NB4 (cell line): ENCODE measurements at places on chromosomes 4 and X.

DNA sequence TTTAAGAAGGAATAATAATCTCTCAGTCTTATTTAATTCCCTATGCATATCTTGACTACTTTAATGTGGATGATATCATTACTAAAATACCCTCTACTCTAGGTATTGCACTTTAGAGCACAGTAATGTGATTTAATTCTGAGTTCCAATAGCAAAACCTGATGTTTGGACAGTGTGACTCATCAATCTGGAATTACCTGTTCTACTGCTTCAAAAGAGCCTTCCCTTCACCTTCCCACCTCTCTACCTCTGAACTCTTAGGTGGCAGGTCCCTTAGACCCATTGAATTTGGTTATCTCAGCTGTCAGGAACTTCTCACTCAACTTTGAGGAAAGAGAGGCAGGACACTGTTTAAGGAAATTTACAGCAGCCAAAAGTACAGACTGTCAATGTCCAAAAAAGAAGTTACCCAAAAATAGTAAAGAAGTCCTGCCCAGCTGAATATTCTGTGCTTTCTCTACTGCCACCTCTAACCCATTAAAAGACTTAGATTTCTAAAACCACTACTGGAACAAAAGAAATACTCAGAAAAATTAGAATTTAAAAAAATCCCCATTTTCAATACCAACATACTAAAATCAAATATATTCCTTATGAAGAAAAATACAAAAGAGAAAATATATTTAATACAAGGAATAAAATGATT lies 123.1 kb upstream of the GPM6A start:
- no peak for DNase-seq

DNA sequence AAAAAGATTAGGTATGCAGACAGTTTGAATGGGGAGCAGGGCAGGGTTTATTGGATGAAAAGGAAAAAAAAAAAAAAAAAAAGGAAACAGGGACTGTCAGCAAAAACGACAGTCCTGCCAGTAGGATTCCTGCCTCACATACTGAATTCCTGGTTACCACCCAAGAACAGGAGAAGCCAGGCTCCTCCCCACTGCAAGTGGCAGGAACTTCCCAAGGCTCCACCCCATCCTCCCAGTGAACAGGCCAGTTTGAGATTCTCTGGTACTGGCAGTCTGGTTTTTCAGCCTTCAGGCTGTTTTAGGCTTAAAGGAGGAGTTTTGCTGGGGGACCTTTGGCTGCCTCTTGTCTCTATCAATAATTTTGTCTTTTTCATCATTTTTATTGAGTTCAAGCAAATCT lies 360.0 kb upstream of the CXorf51A start:
- DNase-seq, result no peak

DNA sequence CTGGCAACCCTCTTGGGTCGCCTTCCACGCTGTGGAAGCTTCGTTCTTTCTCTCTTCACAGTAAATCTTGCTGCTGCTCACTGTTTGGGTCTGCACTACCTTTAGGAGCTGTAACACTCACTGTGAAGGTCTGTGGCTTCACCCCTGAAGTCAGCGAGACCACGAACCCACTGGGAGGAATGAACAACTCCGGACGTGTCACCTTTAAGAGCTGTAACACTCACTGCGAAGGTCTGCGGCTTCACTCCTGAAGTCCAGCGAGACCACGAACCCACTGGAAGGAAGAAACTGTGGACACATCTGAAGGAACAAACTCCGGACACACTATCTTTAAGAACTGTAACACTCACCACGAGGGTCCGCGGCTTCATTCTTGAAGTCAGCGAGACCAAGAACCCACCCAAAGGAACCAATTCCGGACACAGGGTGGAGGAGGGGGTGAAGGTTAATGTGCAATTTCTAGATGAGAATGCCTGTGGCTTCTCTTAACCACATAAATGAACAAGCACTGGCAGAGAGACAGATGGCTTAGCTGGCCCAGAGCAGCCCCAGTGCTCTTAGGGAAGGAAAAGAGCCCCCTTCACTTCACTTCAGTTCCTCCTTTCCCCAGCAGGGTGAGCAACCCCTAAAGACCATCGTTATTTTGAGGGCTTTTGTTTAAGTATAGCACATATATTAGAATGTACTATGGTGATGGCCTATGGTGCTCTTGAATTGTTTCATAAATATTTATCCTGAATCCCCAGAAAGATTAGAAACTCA lies 73.0 kb downstream of the LUZP4 start:
- DNase-seq, result peak; percentile 12

- no peak for DNase-seq
Measured at GRCh38 chr4:110164856-110165255, 33.6 kb downstream of the ELOVL6 start.

GRCh38 chr4:108003982-108004515 lies 14.4 kb downstream of the HADH start:
- no peak for DNase-seq

GRCh38 chrX:13661735-13662288 lies 8.9 kb downstream of the TCEANC start:
- no peak for DNase-seq
